Tongue (tissue), 3 donors: ENCODE measurements at places on chromosomes 6 and 20. TPM values are rescaled to one million over a fixed set of nuclear protein-coding genes. Genes with fewer than 3 reads are reported as not detected.

Gene RNF182
- 0.51 TPM for total RNA-seq

Gene LY6G6F
- total RNA-seq = 0.82 TPM

Gene ABHD16B
- not detected for total RNA-seq

Gene OSER1
- total RNA-seq = 45.6 TPM

Gene SLC2A4RG
- 67.0 TPM for total RNA-seq

Gene SRC
- total RNA-seq = 54.3 TPM

Gene NDUFAF5
- total RNA-seq = 16.5 TPM

Gene BPI
- 0.21 TPM for total RNA-seq

Gene TTK
- 16.6 TPM for total RNA-seq

Gene MLIP
- 51.3 TPM for total RNA-seq

Gene PDE7B
- total RNA-seq = 14.6 TPM

Gene EEF1A2
- total RNA-seq = 858 TPM

Gene KIF25
- 0.82 TPM for total RNA-seq

Gene SLC13A3
- total RNA-seq = 1.7 TPM

Gene KLC4
- total RNA-seq = 32.3 TPM

Gene ERGIC3
- total RNA-seq = 202 TPM

Gene NSFL1C
- total RNA-seq = 28.5 TPM

Gene HTR1E
- not detected for total RNA-seq

Gene ZFAND3
- total RNA-seq = 45.7 TPM

Gene ZCCHC3
- 37.3 TPM for total RNA-seq

Gene GPR6
- 0.41 TPM for total RNA-seq

Gene CRISP2
- total RNA-seq = not detected

Gene IL20RA
- total RNA-seq = 4.6 TPM

Gene BANF2
- total RNA-seq = not detected

Gene NR2E1
- total RNA-seq = not detected

Gene FAM217B
- 11.5 TPM for total RNA-seq

Gene TBXT
- total RNA-seq = not detected

Gene MUCL3
- not detected for total RNA-seq

Gene GMDS
- total RNA-seq = 25.7 TPM

Gene PMEPA1
- total RNA-seq = 12.1 TPM

Gene FKBP1C
- total RNA-seq = not detected

Gene REM1
- total RNA-seq = 4.5 TPM

Gene ZDHHC14
- total RNA-seq = 6.5 TPM

Gene ADGB
- 0.10 TPM for total RNA-seq

Gene LBP
- not detected for total RNA-seq

Gene SYCP2L
- total RNA-seq = 1.5 TPM
